ENCODE measurements at places on chromosomes 11 and 22. TPM values are rescaled to one million over a fixed set of nuclear protein-coding genes. Genes with fewer than 3 reads are reported as not detected.
A peak's percentile ranks its signal among the peaks of the same experiment; 100 is the strongest.

The VPREB3 gene
- total RNA-seq: not detected

DNA sequence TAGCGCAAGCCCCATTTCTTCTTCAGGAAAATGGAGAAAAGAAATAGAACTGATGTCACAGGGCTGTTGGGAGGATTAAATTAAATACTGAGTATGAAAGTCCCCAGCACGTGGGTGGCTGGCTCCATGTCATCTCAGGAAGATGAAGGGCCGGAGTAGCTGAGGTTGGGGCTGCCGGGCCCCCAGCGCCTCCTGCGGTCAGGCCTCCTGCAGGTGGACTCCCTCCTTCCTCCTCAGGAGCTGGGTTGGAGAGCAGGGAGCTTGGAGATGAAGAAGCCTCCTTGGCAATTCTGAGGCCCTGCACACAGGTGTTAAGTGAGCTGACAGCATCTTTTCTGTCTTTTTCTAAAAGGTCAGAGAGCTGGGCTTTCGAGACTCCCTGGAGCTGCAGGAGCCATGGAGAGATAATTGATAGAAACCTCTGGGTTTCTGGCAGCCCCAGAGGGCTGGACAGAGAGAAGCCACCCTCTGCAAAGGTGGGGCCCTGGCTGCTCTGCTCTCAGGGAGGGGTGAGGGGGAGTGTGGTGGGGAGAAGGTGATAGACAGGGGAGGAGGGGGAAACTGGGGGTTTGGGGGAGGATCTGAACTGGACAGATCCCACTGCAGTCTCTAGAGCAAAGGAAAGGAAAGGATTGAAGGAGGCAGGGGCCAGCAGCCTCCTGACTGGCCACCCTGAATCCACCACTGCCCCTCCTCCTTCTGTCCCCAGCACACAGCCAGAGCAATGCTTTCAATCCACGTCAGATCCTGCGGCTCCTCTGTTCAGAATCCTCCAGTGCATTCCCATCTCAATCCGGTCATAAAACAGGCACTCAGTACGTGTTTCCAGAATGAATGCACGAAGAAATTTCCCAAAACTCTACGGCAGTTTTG lies 210.8 kb downstream of the CEP164 start:
- DNase-seq: no peak

DNA sequence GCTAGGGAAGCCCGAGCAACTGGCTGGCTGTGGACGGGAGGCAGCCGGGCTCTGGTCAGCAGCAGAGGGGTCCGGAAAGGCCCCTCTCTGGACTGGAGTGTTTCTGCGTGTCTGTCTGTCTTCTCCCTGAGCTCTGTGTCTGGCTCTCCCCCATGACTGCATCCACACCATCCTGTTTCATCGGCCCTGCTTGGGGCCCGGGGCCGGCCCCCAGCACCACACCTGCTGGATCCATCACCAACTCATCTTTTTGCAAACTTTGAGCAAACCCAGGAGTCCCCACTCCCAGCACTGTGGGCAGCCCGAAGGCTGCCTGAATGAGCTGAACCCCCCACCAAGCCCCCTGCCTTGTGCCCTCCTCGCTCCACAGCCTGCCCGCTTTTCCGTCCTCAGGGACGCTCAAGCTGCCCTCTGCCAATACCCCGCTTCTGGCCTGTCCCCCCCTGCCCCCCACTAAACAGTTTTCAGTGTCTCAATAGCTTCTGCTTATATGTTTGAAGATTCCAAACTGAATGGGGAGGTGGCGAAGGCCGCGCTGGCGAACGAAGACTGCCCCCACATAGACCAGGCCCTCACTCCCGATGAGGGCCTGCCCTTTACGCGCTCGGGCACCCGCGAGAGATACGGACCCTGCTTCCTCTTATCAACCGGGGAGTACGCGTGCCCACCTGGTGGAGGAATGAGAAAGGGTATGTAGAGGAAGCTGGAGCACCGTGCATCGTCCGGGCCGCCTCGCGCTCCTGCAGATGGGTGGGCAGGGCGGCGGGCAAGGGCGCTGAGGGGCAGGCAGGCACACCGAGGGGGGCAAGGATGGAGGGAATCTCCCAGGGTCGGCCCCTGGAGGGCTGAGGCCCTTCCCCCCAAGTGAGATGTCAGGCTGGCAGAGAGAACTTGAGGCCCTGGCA lies 44.6 kb downstream of the KCNC1 start:
- DNase-seq: no peak

GRCh38 chr11:37076866-37077265 lies 478.8 kb upstream of the RAG2 start:
- no peak for DNase-seq

- no peak for DNase-seq
These were observed 814 bp upstream of the NARS2 start for GRCh38 chr11:78575478-78575877.

DNA sequence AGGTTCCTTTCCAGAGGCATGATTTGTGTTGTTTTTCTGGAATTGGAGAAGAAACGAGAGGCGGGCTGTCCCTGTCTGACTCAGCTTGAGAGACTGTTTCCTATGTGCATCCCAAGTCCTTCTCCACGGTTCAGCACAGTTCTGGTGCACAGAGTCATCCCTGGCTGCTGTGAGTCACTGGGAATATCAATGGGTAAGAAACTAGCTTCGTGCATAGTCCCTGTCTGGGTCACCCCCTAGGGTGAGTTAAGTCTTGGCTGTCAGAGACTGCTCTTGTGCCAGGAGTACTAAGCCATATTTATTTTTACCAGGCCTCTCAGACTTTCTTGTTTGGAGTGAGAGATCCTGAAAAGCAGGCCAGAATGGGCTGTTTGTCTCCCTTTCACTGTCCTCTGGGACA lies 2.4 kb upstream of the LRP4 start:
- DNase-seq: no peak

- DNase-seq: peak; percentile 65
These were observed 6.6 kb downstream of the NEAT1 start for GRCh38 chr11:65429068-65429681.

- DNase-seq: peak; percentile 66
These were observed 9.8 kb upstream of the FAM111B start for GRCh38 chr11:59097113-59097708.

The CHEK2 gene
- total RNA-seq: 5.2 TPM

The UBASH3B gene
- total RNA-seq: 3.4 TPM

- DNase-seq: peak; percentile 15
These were observed 47.4 kb downstream of the RPS6KA4 start for GRCh38 chr11:64406221-64406946.

DNA sequence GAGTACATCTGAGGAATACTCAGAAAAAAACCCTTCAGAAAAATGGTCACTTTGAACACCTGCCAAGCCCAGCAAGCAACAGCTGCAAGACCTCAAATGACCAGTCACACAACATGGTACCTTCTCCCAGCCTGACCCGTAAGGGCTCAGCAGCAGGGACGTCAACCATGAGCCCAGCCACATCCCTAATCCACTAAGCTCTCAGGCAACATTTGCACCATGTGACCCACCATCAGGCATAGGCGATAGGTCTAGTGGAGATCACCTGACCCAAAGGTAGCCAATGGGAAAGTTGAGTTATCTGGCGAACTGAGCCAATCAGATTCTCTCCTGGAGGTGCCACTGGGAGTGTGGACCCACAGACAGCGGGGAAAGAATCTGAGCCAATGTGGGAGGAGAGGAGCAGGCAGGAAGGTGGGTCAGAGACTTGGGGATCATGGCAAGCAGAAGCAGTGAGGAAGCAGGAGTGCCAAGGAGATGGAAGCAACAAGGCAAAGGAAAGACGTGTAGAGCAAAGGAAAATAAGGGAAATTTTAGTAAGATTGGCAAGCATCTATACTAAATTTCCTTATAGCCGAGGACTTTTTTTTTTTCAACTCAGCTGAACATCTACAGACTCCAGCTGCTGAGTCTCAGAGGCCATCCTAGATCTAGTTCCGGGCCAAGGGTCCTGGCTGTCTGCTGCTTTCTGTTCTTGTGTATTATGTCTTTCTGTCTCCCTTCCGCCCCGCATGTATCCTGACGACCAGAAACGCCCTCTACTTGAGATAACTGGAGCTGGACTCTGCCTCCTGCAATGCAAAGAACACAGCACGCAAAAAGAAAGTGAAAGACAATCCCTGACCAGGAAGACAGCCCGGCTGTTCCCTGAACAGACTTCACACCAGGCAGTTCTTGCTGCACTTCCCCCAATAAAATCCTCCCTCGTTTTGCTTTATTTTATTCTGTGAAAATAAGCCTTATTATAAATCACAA lies 11.0 kb upstream of the PLAAT2 start:
- DNase-seq: peak; percentile 31

Measured in lung microvascular endothelial cell (primary cell).